ENCODE measurements at places on chromosomes 6 and 20.
A peak's percentile ranks its signal among the peaks of the same experiment; 100 is the strongest.

DNA sequence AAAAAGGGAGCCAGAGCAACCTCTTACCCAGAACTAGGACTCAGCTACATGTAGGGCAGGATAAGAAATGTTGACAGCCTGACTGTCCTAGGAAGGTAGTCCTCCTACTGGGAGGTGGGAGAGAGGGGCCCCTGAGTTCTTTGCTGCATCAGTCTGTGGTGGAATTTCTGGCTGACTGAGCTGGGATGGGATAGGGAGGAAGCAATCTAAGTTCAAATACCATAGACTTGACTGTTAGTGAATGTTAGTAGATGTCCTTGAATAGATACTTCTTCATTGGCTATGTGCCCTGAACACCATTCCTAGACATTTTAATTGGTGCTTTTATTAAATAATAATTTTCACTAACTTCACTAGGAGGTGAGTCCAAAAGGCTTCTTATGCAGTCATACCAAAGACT, 1343.6 kb upstream of the CITED2 start:
- no peak overlapping the region for H3K4me3 ChIP-seq
- no peaks in the 10 kb centered on the region for H3K4me1 ChIP-seq
- DNase-seq, result no peak
- no peaks in the 10 kb centered on the region for H3K36me3 ChIP-seq

- DNase-seq, result no peak
- H3K27me3 ChIP-seq, result no peaks in the 10 kb centered on the region
- no peak overlapping the region for H3K27ac ChIP-seq
- no peaks in the 10 kb centered on the region for H3K4me1 ChIP-seq
- H3K4me3 ChIP-seq, result no peak overlapping the region
These were observed 472.3 kb upstream of the CITED2 start for GRCh38 chr6:139846538-139847456.

GRCh38 chr20:588476-588875, 21.6 kb downstream of the TCF15 start:
- H3K4me1 ChIP-seq, result no peaks in the 10 kb centered on the region
- no peak overlapping the region for H3K4me3 ChIP-seq
- H3K36me3 ChIP-seq, result no peaks in the 10 kb centered on the region
- no peak for DNase-seq
- no peaks in the 10 kb centered on the region for H3K27me3 ChIP-seq
- no peak overlapping the region for H3K27ac ChIP-seq

GRCh38 chr6:158322724-158323560, 10.7 kb downstream of the TULP4 start:
- no peaks in the 10 kb centered on the region for H3K36me3 ChIP-seq
- no peaks in the 10 kb centered on the region for H3K27me3 ChIP-seq
- no peaks in the 10 kb centered on the region for H3K4me1 ChIP-seq

DNA sequence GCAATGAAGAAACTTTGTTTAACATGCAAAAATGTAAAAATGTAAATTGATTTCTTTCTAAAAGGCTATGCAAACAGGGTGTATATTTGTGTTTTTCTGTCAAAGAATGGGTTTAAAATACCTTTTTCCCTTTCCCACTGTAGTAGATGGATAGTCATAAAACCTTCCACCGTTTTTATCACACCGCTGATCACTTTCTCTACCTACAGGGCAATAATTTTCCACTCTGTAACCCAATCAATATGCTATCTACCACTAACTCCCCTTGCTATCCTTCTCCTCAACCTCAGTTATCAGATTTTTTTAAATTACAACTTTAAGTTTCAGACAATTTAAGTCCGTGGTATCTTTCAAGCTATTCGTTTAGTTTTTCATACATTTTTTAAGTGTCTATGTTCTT, 91.4 kb upstream of the ARID1B start:
- no peaks in the 10 kb centered on the region for H3K27me3 ChIP-seq
- H3K27ac ChIP-seq, result peak overlapping the region; percentile 98
- no peaks in the 10 kb centered on the region for H3K36me3 ChIP-seq
- peak overlapping the region; percentile 59 for H3K4me3 ChIP-seq

- DNase-seq, result peak; percentile 8
- H3K27ac ChIP-seq, result peak overlapping the region; percentile 61
- no peaks in the 10 kb centered on the region for H3K36me3 ChIP-seq
- H3K4me3 ChIP-seq, result peak overlapping the region; percentile 86
- no peaks in the 10 kb centered on the region for H3K27me3 ChIP-seq
These were observed 568 bp downstream of the PREP start for GRCh38 chr6:105402090-105402938.

- no peaks in the 10 kb centered on the region for H3K27me3 ChIP-seq
- H3K4me1 ChIP-seq, result no peaks in the 10 kb centered on the region
- H3K4me3 ChIP-seq, result no peak overlapping the region
- H3K27ac ChIP-seq, result no peak overlapping the region
- no peaks in the 10 kb centered on the region for H3K36me3 ChIP-seq
These were observed 189.3 kb upstream of the ARG1 start for GRCh38 chr6:131383421-131384411.

GRCh38 chr6:35128496-35128895, 12.6 kb downstream of the TCP11 start:
- no peak overlapping the region for H3K4me3 ChIP-seq
- H3K27ac ChIP-seq, result no peak overlapping the region
- no peaks in the 10 kb centered on the region for H3K4me1 ChIP-seq
- no peaks in the 10 kb centered on the region for H3K27me3 ChIP-seq

DNA sequence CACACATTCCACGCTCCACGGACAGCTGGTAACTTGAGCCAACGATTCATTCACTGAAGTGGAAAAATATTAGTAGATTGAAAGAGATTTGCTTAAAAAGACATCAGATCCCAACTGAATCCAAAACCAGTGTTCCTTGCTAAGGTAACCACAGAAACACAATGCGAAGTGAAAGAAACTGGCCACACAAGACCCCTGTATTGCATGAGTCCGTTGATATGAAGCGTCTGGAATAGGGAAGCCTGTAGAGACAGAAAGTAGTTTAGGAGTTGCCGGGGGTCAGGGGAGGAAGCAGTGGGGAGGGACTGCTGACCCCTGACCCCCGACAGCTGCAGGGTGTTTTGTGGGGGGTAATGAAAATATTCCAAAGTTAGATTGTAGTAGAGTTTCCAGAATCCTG, 10.0 kb downstream of the PCK1 start:
- H3K4me3 ChIP-seq, result no peak overlapping the region
- DNase-seq, result no peak
- H3K27me3 ChIP-seq, result peaks cover 4% of the 10 kb centered on the region
- H3K4me1 ChIP-seq, result no peaks in the 10 kb centered on the region

GRCh38 chr20:42336576-42336975, 718.4 kb upstream of the CHD6 start:
- no peak for DNase-seq
- no peaks in the 10 kb centered on the region for H3K36me3 ChIP-seq
- H3K27ac ChIP-seq, result no peak overlapping the region
- H3K4me1 ChIP-seq, result no peaks in the 10 kb centered on the region

DNA sequence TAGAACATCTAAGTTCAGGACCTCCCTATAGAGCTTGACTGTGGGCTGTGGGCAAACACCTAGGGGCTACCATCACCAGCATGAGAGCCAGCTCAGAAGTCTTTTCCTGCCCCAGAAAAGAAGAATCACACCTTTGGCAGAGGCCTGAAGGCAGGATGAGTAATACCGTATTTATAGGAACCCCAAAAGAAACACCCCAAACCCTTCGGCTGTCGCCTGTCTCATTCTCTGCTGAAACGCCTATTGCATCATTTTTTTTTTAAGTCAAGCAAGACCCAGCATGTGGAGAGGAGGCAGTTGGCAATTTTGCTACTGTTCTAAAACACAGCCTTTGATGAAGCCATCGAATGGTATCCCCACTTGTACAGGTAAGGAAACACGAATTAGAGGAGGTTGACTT, 436.4 kb downstream of the TFAP2A start:
- no peak overlapping the region for H3K27ac ChIP-seq
- DNase-seq, result no peak
- no peaks in the 10 kb centered on the region for H3K36me3 ChIP-seq
- no peak overlapping the region for H3K4me3 ChIP-seq
- no peaks in the 10 kb centered on the region for H3K27me3 ChIP-seq

- peak overlapping the region; percentile 15 for H3K27ac ChIP-seq
- H3K4me1 ChIP-seq, result no peaks in the 10 kb centered on the region
- no peaks in the 10 kb centered on the region for H3K36me3 ChIP-seq
- peak overlapping the region; percentile 84 for H3K4me3 ChIP-seq
- DNase-seq, result no peak
- H3K27me3 ChIP-seq, result no peaks in the 10 kb centered on the region
These were observed 4.0 kb downstream of the CITED2 start for GRCh38 chr6:139370283-139370998.

- no peak for DNase-seq
- H3K4me3 ChIP-seq, result no peak overlapping the region
- H3K36me3 ChIP-seq, result no peaks in the 10 kb centered on the region
- no peaks in the 10 kb centered on the region for H3K27me3 ChIP-seq
- no peaks in the 10 kb centered on the region for H3K4me1 ChIP-seq
These were observed 93.4 kb downstream of the FNDC1 start for GRCh38 chr6:159262586-159262985.

DNA sequence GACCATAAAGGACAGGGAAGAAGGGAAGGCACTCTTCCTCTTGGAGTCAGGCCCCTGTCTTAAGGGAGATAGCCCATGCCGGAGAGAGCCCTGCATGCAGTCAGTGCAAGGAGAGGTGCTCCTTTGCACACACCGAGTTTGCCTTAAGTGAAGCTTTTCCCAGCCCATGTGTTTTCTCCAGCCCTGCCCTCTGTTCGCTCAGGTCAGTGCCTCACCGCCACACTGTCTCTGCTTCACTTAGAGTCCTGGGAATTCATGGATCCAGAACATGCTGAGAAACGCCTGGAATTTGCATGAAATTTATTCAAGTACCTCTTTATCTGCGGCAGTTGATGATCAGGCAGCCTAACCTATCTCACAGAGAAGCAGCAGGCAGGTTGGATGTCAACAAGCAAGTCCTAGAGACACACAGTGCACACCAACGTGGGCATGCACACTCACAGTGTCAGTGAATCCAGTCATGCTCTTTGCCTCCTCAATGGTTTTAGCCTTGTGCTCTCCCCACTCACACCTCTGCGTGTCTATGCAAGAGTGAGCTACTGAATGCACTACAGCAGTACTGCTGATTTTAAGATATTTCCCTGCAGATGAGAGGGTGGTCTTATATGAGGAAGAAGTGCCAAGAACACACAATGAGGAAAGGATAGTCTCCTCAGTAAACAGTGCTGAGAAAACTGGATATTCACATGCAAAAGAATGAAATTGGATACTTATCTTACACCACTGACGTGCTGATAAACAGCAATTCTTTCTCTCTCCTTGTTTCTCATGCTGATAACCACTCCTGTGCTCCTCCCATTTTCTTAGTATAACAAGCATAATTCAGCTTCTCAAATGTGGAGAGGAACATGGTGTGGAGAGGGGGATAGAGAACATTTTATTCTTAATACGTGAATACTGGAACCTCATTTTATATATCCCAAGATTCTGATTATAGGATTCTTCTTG, 295.1 kb upstream of the CDYL start:
- DNase-seq, result no peak
- no peak overlapping the region for H3K27ac ChIP-seq

GRCh38 chr6:81997090-81997926, 244.8 kb upstream of the TENT5A start:
- peaks cover 4% of the 10 kb centered on the region for H3K4me1 ChIP-seq
- no peaks in the 10 kb centered on the region for H3K36me3 ChIP-seq
- H3K4me3 ChIP-seq, result no peak overlapping the region
- H3K27ac ChIP-seq, result no peak overlapping the region
- no peaks in the 10 kb centered on the region for H3K27me3 ChIP-seq

- no peaks in the 10 kb centered on the region for H3K4me1 ChIP-seq
- no peak for DNase-seq
- H3K27me3 ChIP-seq, result no peaks in the 10 kb centered on the region
- H3K27ac ChIP-seq, result no peak overlapping the region
These were observed 150.2 kb downstream of the FOXC1 start for GRCh38 chr6:1759870-1760269.

GRCh38 chr6:23659125-23659524, 466.9 kb upstream of the NRSN1 start:
- H3K27ac ChIP-seq, result no peak overlapping the region
- H3K36me3 ChIP-seq, result no peaks in the 10 kb centered on the region
- no peak overlapping the region for H3K4me3 ChIP-seq
- DNase-seq, result no peak
- no peaks in the 10 kb centered on the region for H3K4me1 ChIP-seq

DNA sequence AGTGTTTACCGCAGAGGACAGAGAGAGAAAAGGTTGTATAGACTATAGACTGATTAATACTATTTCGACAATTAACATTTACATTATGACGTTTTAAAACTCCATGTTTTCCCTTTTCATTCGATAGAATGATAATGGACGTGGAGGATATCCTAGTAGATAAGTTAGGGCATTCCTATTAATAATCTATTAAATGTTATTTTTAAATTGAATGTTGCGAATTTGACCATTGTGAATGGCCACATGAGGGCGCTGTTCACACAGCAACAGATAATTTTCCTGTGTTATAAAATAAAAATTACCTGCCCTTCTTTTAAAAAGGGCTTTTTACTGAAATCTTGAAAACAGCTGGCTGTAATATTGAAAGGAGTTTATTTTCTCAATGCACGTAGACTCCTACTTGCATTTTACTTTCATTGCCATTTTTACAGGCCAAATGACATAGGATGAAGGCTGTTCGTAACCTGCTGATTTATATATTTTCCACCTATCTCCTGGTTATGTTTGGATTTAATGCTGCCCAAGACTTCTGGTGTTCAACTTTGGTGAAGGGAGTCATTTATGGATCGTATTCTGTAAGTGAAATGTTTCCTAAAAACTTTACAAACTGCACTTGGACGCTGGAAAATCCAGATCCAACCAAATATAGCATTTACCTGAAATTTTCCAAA, 3.3 kb downstream of the ADGRB3 start:
- no peak overlapping the region for H3K4me3 ChIP-seq
- no peaks in the 10 kb centered on the region for H3K4me1 ChIP-seq
- no peaks in the 10 kb centered on the region for H3K36me3 ChIP-seq
- no peak overlapping the region for H3K27ac ChIP-seq
- DNase-seq, result no peak
- H3K27me3 ChIP-seq, result no peaks in the 10 kb centered on the region

DNA sequence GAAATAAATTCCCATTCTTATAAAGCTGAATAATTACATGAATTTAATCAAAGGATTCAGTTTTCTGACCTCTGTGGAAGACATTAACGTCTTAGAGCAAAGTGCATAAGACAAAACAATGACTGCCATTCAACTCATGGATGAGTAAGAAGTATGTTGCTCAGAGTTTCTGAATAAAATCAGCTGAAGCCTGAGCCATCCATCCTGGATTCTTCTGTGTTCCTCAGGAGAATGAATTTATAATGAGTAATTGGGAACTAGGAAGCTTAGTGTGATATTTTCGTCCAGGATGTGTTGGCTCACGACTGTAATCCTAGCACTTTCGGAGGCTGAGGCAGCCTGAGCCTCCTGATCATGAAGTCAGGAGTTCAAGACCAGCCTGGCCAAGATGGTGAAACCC, 62.8 kb downstream of the PERP start:
- H3K27ac ChIP-seq, result no peak overlapping the region
- H3K36me3 ChIP-seq, result no peaks in the 10 kb centered on the region
- H3K4me3 ChIP-seq, result no peak overlapping the region
- no peaks in the 10 kb centered on the region for H3K27me3 ChIP-seq
- no peaks in the 10 kb centered on the region for H3K4me1 ChIP-seq
- no peak for DNase-seq

GRCh38 chr6:37535759-37536490, 36.2 kb upstream of the CCDC167 start:
- H3K4me3 ChIP-seq, result no peak overlapping the region
- no peaks in the 10 kb centered on the region for H3K36me3 ChIP-seq
- DNase-seq, result peak; percentile 14
- H3K27me3 ChIP-seq, result peaks cover 4% of the 10 kb centered on the region
- peaks cover 5% of the 10 kb centered on the region for H3K4me1 ChIP-seq
- H3K27ac ChIP-seq, result no peak overlapping the region

All from prostate gland (tissue), 2 donors.